ENCODE measurements at places on chromosomes 1 and 21. TPM values are rescaled to one million over a fixed set of nuclear protein-coding genes. Genes with fewer than 3 reads are reported as not detected.

GRCh38 chr1:88523854-88524528 lies 160.1 kb upstream of the PKN2 start:
- no peak for DNase-seq

DNA sequence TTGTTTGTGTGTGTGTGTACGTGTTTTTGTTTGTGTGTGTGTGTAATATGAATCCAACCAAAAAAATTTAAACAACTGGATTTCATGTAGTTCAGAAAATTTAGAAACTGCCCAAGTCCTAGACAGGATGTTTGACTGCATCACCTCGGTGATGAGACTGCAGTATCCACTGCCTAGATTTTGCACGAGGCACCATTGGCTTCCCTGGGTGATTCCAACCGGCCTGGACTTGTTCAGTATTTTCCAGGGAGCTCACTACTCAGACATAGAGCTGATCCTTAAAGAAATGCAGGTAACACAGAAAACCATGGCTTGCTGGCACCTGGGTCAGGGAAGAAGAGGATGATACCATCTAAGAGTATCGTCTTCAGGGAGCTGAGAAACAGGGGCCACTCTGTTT lies 18.2 kb upstream of the KCNK2 start:
- DNase-seq: no peak

DNA sequence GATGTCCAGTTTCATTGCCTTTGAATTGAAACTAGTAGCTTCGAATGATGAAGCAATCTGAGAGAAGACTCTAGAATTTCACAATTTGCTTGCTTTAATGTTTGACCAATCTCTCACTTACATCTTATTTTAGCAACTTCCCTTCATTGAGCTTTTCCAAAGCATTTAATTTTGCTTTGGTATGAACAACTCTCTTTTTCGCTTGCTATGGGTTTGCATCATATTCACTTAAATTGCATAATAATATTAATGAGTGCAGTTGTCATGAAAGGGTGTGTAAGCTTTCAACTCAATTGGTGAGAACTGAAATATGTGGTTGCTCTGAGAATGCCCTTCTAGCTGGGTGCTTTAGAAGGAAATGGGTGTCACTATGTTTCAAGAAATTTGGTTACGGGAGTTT lies 309.2 kb downstream of the HLX start:
- no peak for DNase-seq

DNA sequence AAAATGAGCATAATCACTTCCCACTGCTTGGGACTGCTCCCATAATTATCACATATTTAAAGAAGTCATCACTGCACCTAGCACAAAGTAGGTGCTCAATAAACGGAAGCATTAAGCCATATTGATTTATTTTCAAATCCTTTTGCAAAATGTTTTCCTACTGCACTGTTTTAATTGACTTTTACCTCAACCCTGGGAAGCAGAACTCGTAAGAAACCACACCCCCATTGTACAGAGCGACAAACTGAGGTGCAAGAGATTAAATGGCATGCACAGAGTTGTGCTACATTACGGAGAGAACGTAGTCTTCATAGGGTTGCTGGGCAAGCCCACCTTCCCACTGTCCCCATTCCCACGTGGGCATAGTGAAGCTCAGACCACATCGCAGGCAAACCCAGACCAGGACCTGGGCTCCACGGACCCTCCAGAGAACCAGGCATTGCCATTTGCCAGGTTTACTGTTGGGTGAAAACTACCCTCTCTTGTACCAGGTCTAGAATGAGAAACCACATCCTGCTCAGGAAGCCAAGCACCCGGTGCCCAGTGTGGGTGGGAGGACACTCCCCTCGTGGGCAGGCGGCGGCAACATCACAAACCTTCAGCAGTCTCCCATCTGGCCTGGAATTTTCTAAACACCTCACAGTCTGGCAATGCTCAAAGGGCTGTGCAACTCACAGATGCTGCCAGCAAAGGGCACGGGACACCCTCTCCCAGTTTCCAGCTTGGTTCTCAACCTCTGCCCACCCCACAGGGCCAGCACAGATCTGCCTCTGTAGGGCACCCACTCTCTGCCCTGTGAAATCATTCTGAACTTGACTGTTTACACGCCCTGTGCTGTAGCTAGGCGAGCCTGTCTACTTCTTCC lies 8.2 kb downstream of the IFFO2 start:
- DNase-seq: no peak

DNA sequence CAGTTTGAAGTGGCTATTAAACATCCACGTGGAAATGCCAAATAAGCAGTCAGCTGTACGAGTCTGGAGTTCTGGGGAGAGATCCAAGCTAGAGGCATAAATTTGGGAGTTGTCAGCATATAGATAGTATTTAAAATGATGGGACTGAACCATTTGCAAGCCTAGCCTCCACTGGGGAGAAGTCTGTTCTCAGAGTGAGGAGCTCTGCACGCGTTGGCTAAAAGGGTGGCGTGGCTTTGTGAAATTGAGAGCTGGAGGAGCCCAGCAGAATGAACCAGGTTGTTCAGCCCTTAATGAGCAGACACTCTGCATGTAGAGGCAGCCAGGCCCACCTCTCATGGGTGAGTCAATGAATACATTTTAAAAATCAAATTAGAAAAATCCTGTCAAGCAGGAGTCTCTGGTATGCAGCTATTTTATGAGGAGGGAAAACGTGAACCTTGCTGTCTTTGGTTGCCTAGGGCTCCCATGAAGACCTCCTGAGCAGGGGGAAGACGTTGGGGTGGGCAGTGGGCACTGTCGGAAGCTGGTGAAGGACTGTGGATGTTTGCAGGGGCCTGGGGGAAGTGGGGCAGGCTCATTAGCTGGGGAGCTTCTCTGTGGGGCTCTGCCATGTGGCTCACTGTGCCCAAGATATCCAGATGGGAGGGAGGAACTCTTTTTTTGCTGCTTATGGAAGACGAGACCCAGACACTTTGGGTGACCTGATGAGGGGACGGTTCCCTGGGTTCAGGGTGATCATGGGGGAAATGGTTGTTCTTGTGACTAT lies 18.8 kb downstream of the TMCC2 start:
- DNase-seq: no peak

Gene NCMAP
- not detected for total RNA-seq

GRCh38 chr1:184408580-184408979 lies 21.8 kb downstream of the C1orf21 start:
- no peak for DNase-seq

GRCh38 chr1:116842654-116843053 lies 67.1 kb upstream of the PTGFRN start:
- DNase-seq: no peak

- DNase-seq: peak; percentile 1
Measured at GRCh38 chr1:216562383-216562782, 139.1 kb upstream of the USH2A start.

DNA sequence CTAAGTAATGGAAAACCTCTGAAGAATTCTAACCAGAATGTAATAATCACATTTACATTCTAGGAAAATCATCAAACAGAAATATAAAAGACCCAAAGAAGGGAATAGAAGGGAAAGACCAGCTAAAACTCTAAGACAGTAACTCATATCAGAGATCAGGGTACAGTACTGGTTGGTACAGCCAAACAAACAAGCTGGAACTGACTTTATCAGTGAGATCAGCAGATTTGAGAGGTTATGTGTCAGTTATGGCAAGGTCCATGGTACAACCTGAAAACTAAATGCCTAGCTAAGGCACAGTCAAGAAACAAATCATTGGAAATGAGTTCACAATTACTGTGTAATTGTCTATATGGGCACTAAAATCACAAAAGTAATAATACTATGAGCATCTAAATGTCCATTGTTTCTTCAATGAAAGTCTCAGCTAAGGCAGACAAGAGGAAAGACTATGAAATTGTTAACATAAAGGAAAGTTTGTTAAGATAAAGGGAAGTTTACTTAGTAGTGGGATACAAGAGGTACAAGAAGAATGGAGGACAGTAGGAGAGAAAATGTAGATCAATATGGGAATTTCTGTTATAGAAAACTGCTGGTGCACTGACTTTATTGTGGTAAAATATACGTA lies 75.8 kb downstream of the TRIM33 start:
- no peak for DNase-seq

Gene TCP10L
- not detected for total RNA-seq

GRCh38 chr1:196960854-196961253 lies 16.5 kb upstream of the CFHR5 start:
- DNase-seq: no peak

DNA sequence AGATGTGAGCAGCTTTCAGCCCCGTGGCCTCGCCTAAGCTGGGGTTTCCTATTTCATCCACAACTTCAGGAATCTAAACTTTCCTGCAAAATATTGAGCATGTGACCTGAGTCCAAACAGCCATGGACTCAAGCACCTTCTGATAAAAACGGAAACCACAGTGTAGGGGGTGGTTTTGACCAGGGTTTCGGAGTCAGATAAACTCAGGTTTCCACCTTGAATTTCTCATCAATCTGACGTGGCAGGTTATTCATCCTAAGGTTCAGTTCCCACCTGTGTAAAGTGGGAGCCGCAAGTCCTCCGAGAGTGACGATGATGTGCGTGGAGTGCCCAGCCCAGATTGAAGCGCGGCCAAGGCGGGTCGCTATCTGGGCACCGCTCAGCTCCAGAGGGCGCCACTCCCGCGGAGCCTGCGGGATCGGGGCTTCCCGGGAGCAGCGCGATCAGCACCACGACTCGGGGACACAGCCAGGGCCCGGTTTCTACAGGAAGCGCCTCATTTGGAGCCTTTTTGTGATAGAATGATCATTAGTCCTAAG lies 871 bp upstream of the ETS2 start:
- DNase-seq: peak; percentile 54

GRCh38 chr1:43039228-43040055 lies 80.8 kb upstream of the SLC2A1 start:
- DNase-seq: no peak

- DNase-seq: peak; percentile 35
Measured at GRCh38 chr1:60133848-60134247, 60.3 kb upstream of the C1orf87 start.

DNA sequence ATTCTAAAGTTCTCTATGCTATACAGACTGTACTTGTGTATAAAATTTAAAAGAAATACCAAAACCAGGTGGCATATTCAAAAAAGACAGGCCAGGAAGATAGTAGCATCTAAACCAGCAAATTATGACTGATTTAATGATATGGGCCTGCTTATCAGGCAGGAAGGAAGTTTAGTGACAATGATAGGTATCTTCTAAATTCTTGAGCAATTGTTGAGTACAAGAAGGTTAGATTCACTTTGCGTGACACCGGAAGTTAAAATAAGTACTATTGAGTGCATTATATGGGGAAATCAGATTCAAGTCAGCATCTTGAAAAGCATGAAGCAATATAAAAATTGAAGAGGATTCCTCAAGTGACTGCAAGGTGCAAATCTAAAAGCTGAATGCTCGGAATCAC lies 186.8 kb upstream of the RGS18 start:
- DNase-seq: no peak

GRCh38 chr1:160070243-160071163 lies 543 bp upstream of the KCNJ10 start:
- DNase-seq: peak; percentile 27

Gene HTR6
- total RNA-seq: not detected

GRCh38 chr1:117096951-117097408 lies 24.6 kb downstream of the TRIM45 start:
- peak; percentile 61 for DNase-seq

Gene SPATA46
- not detected for total RNA-seq

- DNase-seq: no peak
Measured at GRCh38 chr1:177053648-177054047, 110.9 kb downstream of the ASTN1 start.

DNA sequence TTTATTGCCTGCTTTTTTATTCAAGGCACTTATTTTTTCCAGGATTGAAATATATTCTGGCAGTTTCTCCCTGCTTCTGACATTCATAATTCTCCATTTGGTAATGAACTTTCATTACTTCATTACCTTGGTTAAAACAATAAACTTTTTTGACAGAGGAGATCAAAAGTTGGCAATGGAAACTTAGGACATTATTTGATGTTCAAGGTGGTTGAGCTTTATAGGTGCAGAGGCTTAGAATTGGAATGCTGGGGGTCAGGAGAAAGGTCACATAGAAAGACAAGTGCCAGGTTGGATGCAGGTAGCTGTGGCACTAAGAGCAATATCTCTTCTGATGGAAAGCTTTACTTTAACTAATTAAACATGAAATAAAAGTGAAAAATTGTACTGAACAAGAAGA lies 152.4 kb downstream of the SPATA46 start:
- no peak for DNase-seq

- no peak for DNase-seq
Measured at GRCh38 chr1:69929308-69930057, 275.9 kb downstream of the LRRC40 start.

Gene CASQ1
- total RNA-seq: not detected

- DNase-seq: peak; percentile 1
Measured at GRCh38 chr1:237736372-237737029, 154.2 kb downstream of the ZP4 start.

GRCh38 chr1:30320581-30320890 lies 402.8 kb downstream of the MATN1 start:
- DNase-seq: no peak

Gene RAP1GAP
- total RNA-seq: under 0.01 TPM

Gene PADI4
- not detected for total RNA-seq

Gene AK5
- total RNA-seq: 54.7 TPM
